Smooth muscle cell of bladder (primary cell): ENCODE measurements at places on chromosomes 12 and 14. TPM values are rescaled to one million over a fixed set of nuclear protein-coding genes. Genes with fewer than 3 reads are reported as not detected.

Gene FZD10
- under 0.01 TPM in 1 of 2 replicates, not detected in the other for total RNA-seq

Gene CFAP251
- total RNA-seq = 2.4 and 3.3 TPM in 2 replicates

Gene PRH2
- 0.14 and 0.18 TPM in 2 replicates for total RNA-seq

Gene PROX2
- not detected in 2 replicates for total RNA-seq

Gene CYP27B1
- 0.14 and 0.28 TPM in 2 replicates for total RNA-seq

Gene COCH
- 0.14 and 0.18 TPM in 2 replicates for total RNA-seq

Gene FAM186B
- 0.28 and 0.37 TPM in 2 replicates for total RNA-seq

Gene WSCD2
- not detected in 2 replicates for total RNA-seq

Gene TBX3
- total RNA-seq = 14.5 and 22.0 TPM in 2 replicates

Gene PRB3
- not detected in 2 replicates for total RNA-seq

Gene CCDC184
- 0.43 and 0.83 TPM in 2 replicates for total RNA-seq

Gene TMED8
- 9.7 and 9.8 TPM in 2 replicates for total RNA-seq

Gene SCN8A
- total RNA-seq = 3.0 and 12.7 TPM in 2 replicates

Gene PAX9
- total RNA-seq = 0.09 TPM in 1 of 2 replicates, not detected in the other

Gene M6PR
- total RNA-seq = 309 and 402 TPM in 2 replicates

Gene LMNTD1
- total RNA-seq = 0.28 and 0.37 TPM in 2 replicates

Gene MANSC1
- 0.92 and 1.00 TPM in 2 replicates for total RNA-seq

Gene HOXC11
- total RNA-seq = under 0.01 and 0.14 TPM in 2 replicates

Gene RNASE3
- not detected in 2 replicates for total RNA-seq

Gene TAS2R43
- total RNA-seq = 1.3 TPM in 1 of 2 replicates, not detected in the other

Gene GPX2
- not detected in 2 replicates for total RNA-seq

Gene CD27
- total RNA-seq = 0.09 and 0.14 TPM in 2 replicates

Gene PPP4R4
- 1.7 and 4.1 TPM in 2 replicates for total RNA-seq

Gene NUDT14
- total RNA-seq = 10.7 and 12.8 TPM in 2 replicates

Gene PTHLH
- total RNA-seq = 2.0 and 17.8 TPM in 2 replicates

Gene OR11H7
- total RNA-seq = not detected in 2 replicates

Gene KRT81
- under 0.01 and 0.28 TPM in 2 replicates for total RNA-seq

Gene TMCC3
- 0.71 and 1.4 TPM in 2 replicates for total RNA-seq
